ENCODE measurements at places on chromosomes 2 and 18.

DNA sequence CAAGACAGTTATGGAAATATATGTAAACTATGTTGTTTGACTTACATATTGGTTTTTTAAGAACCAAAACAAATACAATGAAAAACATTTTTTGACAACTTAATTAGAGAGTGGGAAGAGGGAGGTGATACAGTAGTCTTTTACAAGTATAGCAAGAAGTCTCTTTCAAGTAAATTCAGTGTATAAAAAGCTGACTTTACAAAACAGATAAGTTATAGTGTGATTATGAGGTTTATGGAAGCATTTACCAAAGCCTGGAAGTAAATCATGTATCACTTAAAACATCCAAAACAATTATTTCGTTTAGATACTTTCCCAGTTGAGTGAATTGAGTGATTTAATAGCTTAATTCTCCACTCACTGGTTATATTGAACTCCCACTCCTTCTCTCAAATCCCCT is 66.7 kb upstream of the SLC4A10 start:
- no peak for DNase-seq

- DNase-seq: no peak
Measured at GRCh38 chr18:12329125-12329698, 21.2 kb downstream of the TUBB6 start.

DNA sequence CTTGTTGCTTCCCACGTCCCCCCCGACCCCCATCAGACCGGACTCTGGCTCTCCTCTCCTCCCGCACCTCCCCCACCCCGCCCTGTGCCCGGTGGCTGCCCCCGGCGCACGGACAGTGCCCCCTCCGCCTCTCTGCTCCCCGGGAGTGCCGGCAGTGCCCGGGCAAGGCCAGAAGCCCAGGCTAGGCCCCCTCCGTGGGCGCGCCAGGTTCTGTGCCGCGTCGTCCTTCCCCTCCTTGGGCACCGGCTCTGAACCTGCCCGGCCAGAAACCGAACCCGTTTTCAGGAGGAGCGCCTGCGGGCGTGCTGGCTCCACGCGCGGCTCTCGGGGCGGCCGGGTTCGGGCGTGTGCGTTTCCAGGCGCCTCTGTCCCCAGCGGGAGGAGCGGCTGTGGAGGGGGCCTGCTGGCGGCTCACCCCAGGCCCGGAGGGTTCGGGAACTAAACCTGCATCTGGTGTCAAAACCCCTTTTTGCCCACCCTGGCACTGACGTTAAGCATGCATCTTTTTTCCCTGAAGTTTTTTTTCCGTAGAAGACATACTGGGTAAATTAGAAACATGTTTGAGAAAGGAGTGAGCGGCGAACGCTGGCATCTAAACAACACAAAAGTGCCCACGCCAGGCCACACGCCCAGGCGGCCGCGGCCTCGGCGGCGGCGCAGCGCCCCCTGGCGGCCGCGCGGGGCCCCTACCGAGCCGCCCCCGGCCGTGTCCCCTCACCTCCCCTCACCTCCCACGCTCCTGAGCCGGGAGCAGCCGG is 123.9 kb upstream of the SLC1A4 start:
- no peak for DNase-seq

DNA sequence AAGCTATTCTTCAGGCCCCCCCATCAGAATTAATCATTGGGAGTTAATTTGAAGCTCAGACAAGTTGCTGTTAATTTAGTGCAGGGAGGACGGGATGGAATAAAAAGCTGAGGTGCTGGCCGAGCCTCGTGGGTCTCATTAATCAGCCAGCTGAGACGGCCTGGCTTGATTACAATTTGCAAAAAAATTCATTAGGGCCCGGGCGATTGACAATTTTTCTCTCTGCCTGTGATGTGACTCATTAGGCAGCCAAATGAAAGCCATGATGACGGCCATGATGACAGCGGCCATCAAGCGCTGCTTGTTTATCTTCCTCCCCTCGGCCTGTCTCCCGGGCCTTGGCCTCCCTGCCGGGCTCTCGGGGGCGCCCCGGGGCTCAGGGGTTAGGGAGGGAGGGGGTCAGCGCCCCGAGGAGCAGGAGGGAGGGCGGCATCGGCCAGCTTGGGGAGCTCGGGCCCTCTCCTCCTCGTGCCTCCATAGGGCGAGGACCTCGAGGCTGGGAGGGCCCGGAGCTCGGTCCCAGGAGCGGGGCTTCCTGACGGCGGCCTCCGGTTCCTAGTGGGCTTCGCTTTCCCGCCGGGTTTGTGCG is 5.2 kb downstream of the GBX2 start:
- DNase-seq: no peak

DNA sequence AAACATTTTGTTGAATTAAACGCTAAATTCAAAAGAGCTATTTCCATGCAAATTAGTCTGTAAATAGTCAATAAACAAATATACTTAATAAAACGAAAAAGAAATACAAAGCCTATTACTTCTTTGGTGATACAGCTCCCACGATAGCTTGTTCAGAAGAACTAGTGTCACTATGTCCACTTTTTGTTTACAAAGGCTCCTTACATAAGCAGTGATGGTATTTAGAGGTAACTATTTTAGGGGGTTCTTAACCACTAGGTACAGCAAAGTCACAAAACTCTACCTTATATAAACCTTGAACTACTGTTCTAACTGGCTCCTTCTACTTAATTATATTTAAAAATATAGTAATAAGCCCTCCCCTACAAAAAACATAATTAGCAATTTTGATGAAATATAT is 21.9 kb downstream of the ALS2 start:
- no peak for DNase-seq
